CD4-positive, alpha-beta T cell treated with Interleukin-2 at 100 ng/mL for 4 hours (primary cell): ENCODE measurements at places on chromosomes 12 and 14.

- no peak for DNase-seq
These were observed 54.4 kb upstream of the BTG1 start for GRCh38 chr12:92199819-92200576.

- no peak for DNase-seq
These were observed 7.0 kb downstream of the NUBPL start for GRCh38 chr14:31568161-31568560.

GRCh38 chr12:125519026-125519651, 453.9 kb downstream of the AACS start:
- no peak for DNase-seq

DNA sequence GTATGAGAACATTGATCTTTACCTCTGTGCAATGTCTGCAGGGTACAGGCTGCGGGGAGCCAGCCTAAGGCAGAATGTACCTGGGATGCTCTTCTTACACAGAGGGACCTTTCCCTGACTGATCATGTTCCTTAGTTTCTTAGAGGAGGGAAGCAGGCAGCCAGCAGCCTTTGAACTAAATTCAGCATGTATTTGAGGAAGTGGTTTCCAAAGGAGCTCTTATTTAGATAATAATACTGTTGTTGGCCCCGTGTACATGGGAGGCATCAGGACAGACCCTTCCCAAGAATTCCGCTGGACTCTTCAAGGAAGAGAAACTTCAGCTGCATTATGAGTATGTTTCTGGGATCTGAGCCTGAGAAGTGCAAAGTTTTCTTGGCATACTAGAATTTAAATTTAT, 98.8 kb downstream of the CCDC92 start:
- DNase-seq, result no peak

- DNase-seq, result no peak
These were observed 54.3 kb downstream of the ZFYVE26 start for GRCh38 chr14:67762051-67762450.
